ENCODE measurements at places on chromosomes 1 and 21.

DNA sequence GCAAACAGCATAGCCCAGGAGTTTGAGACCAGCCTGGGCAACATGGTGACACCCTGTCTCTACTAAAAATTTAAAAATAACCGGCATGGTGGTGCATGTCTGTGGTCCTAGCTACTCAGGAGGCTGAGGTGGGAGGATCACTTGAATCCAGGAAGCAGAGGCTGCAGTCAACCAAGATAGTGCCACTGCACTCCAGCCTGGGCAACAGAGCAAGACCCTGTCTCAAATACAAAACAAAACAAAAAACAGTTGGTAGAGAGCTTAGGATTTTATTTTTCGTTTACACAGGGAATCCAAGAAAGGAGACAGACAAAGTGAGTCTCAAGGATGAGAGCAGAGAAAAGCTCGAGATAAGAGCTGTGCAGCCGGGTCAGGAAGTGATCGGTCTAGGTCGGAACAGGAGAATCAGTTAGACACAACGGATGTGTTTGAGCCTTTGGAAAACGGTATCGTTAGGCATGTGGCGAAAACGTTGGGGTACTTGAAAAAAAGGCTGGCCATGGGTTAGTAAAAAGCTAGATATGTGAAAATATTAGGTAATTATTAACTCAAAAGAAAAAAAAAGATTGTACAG, 1.7 kb upstream of the MIB2 start:
- no peak for DNase-seq

DNA sequence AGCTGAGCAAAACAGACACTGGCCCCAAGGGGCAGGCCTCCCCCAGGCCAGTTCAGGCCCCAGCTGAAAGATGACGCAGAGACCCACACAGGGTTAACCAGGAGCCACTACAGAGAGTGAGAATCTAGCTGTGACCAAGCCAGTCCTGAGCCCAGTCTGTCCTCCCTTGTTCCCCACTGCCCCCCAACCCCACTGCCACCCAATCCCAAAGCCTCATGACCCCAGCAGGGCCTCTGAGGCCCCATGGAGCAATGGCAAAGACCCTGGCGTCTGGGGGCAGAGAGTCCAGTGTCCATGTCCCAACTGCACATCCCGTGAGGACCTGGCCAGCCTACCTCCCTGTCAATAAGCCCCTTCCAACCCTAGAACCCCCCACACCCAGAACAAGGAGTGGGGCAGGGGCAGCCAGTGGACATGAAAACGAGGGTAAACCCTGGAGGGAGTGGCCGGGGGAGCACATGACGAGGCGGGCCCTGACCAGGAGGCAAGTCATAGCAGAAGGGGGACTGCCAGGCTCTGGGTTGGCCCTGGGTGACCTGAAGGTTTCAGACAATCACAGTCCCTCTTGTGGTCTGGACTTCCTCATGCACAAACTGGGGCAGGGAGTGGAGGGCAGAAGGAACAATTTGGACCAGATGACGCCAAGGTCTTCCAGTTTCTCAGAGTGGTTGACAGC, 100.5 kb downstream of the GLIS1 start:
- DNase-seq, result no peak

DNA sequence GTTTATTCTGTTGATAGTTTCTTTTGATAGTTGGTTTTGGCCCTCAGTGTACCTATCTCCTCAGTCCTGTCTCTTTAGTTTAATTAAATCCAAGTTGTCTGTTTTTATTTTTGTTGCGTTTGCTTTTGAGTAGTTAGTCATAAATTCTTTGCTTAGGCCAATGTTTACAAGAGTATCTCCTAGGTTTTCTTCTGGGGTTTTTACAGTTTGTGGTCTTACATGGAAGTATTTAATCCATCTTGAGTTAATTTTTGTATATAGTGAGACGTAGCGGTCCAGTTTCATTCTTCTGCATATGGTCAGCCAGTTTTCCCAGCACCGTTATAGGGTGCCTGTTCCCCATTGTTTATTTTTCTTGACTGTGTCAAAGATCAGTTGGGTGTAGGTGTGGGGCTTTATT, 139.4 kb downstream of the POU2F1 start:
- no peak for DNase-seq

DNA sequence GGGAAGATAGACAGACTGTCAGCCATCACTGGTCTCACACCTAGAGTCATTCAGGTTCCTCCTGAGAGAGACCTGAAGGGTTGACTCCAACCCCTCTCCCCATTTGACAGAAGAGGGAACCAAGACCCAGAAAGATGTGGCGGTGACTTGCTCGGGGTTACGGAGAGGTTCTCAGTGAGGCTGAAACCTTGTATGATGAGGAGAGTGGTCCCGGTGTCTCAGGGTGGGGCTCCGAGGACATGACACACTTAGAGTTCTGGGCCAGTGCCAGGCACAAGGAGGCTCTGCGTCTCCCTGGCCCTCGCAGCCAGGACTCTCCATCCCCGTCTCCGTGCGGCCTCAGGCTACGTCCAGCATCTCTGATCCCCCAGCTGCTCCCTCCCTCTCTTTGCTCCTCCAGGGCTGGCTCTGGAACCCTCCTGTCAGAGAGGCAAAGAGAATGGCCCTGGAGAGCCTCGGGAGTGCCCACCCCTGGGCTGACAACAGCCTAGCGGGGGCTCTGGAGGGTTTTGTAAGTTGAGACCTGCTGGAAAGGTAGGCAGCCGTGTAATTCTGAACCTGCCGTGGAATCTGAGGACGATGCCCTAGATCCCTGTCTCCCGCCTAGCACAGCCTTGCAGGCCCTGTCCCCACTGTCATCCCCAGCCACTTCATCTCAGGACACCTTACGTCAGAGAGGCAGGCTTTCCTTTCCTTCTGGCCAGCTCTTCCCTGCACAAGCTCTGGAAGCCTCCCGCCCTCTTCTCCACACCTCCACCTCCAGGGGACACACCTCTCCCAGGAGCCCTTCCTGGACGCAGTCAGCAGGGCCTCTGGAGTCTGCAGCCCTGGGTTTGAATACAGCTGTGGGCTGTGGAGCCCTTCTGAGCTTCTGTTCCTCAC, 4.1 kb downstream of the EFHD2 start:
- no peak for DNase-seq

GRCh38 chr1:90724361-90724760, 7.3 kb upstream of the BARHL2 start:
- no peak for DNase-seq

GRCh38 chr1:2629627-2630497, 3.0 kb downstream of the MMEL1 start:
- no peak for DNase-seq

- no peak for DNase-seq
These were observed 23.7 kb downstream of the KCNJ15 start for GRCh38 chr21:38280454-38280853.

Data from right renal pelvis (tissue), 4 donors.